Frontal cortex (tissue), 4 donors: ENCODE measurements at places on chromosomes 11 and 22. TPM values are rescaled to one million over a fixed set of nuclear protein-coding genes. Genes with fewer than 3 reads are reported as not detected.
A peak's percentile ranks its signal among the peaks of the same experiment; 100 is the strongest.

PCNX3 gene
- 7.7 TPM for total RNA-seq

DRD4 gene
- total RNA-seq: not detected

NLRX1 gene
- total RNA-seq: 2.0 TPM

OR5AP2 gene
- not detected for total RNA-seq

APBB1 gene
- 293 TPM for total RNA-seq

CCDC116 gene
- total RNA-seq: not detected

- no peak for DNase-seq
These were observed 53.7 kb downstream of the IGF2 start for GRCh38 chr11:2085251-2086066.

- no peak for DNase-seq
These were observed 114.9 kb upstream of the E2F8 start for GRCh38 chr11:19355601-19356000.

DNA sequence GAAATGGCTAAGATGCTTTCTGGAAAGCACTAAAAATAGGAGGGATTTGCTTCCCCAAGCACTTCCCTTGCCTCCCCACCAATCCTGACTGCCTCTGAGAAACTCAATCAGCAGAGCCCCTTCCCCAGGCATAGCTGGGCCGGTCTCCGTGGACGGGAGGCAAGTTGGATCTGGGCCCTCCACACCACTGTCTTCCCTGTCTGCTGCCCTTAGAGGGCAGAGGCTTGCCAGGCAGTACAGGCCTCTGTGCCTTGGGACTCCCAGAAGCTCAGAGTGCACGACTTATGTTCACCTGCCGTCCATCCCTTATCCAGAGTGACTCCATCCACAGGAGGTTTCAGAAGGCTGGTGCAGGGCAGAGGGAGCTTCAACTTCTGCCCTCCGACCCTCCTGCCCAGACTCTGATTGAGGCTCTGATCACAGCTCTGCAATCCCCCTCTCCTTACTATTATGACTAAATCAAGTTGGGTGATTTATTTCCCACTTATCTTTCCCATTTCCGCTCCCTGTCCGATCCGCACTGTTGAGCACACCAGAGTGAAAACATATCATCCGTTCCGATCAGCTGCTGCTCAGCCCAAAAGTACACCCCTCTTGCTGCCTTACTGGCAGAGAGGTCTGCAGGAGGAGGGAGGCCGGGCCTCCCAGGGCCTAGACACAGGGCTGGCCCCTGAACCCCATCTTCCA lies 71.8 kb downstream of the DSCAML1 start:
- DNase-seq: no peak

DNA sequence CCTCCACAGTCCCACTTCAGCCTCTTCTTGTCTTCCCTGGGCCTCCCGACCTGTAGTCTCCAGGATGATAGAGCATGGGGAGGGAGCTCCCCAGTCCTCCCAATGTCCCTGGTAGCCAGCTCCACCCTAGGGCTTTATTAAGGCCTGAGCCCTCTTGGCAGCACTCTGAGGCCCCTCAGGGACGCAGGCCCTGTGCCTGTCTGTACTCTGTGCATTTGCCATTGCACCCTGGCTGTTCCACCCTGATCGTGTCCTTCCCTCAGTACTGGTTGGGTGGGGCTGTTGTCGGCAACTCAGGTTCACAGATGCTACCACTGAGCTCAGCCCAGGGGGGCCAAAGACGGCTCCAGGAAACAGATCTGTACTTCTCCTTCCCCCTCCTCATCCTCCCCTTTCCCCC lies 7.2 kb downstream of the SSTR3 start:
- no peak for DNase-seq

DNA sequence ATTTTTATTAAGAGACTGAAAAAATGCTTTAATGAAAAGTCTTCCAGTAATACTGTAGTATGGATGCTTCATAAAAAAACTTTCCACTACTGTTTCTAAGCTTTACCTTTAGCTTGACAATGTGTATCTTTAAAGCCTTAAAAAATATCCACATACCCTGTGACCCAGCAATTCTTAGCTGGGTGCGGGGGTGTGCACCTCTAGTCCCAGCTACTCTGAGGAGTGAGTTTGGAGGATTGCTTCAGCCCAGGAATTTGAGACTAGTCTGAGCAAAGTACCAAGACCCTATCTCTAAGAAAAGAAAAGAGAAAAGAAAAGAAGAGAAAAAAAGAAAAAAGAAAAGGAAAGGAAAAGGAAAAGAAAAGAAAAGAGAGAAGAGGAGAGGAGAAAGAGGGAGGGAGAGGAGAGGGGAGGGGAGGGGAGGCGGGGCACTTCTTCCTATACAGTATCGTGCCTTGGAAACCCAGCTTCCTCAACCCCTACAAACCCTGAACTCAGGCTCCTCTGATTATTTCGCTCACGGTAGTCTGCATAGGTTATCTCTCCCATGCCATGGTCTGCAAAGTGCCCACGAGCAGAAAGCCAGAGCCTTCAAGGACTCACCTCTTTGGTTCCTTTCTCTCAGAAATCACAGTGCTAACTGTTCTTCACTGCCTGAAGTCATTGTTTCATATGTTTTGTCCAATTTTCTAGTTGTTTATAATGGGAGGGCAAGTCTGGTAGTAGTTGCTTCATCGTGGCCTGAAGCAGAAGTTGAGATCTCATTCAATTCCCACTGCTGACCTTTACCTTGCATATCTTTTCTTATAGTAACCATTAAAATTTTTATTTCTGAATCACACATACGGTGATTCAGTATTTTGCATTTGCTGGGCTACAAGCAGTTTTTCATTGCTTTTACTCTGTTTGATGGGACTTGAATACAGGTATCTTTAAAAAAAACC lies 82.2 kb downstream of the FAM83F start:
- DNase-seq: no peak

DNA sequence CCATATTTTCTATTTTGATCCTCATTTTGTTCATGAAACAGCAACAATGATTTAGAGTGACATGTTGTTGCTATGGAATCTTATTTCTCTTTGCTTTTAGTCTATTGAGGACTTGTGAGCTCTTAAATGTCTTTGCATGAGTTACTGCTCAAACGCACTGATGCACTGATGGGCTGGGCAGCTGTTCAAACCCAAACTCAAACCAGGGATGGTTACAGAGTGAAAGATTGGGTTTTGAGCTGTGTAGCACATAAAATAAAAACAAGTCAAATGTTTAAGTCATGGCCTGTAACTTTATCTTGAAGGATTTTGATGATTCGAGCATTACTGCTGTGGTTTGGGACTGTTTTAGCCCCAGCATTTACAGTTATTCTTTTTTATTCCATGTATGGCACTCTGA lies 20.1 kb upstream of the NCAM1 start:
- no peak for DNase-seq

DNA sequence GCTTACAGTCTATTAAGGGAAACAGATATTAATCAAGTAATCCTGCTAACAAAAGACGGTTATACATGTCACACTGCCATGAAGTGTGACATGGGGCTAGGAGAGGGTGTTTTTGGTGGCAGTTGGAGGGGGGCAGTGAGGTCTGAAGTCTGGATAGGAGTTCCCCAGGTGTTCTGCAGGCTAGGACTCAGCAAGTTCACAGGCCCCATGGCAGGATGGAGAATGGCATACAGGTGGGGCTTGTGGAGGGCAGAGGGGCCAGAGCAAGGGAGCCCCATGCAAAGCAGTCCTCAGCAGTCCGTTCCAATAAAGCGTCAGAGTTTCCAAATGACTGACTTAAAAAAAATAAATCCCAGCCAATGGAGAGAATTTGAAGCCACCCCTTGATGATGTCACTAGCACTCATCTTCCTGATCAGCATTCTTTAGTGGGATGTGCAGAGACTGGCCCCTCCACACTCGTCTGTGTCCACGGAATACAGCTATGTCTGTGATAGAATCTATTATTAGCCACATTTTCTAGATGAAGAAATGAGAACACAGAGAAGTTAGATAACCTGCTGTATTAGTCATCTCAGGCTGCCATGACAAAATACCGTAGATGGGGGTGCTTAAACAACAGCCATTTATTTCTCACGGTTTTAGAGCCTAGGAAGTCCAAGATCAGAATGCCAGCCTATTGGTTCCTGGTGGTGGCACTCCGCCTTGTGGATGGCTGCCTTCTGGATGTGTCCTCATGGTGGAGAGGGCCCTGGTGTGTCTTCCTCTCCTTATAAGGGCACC lies 32.6 kb downstream of the PRDM11 start:
- DNase-seq: no peak

DNA sequence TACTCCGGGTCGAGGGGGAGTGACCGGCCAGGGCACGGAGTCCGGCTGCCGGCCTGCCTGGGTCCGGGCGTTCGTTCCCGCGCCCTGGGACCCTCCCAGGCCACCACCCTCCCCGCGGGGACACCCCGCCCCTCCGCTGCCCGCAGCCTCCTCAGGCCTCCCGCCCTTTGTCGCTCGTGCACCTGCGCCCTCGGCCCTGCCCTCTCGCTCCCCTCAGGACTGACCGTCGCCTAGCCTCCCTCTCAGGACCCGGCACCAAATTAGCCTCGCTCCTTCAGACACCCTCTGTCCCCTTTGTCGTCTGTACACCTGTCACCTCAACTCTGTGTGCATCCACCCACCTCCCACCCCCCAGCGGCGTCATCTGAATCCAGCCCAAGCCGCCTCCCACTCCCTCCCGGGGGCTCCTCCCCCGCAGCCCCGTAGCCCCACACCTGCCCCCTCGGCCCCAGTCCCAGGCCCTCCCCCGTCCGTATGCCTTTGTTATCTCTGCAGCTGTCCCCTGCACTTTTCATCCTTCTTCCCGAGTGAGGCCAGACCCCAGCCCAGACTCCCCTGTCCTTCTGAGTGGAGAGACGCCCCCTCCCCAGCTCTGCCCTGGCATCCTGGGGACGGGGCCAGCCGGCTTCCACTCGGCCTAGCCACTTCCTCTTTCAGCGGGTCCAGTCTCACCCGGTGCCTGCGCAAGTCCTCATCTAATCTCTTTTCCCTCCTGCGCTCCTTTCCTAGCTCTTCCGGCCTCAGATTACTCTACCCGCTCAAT lies 643 bp downstream of the TIGD3 start:
- DNase-seq: peak; percentile 65

GRCh38 chr11:119340335-119341221 lies at the start of gene C1QTNF5:
Gene C1QTNF5, minus strand, starts transcription at chr11:119340883. Its CDS starts 486 bp downstream, at chr11:119340397.
- peak; percentile 76 for DNase-seq

GRCh38 chr11:127609025-127609773 lies 608.6 kb upstream of the KIRREL3 start:
- DNase-seq: no peak

DNA sequence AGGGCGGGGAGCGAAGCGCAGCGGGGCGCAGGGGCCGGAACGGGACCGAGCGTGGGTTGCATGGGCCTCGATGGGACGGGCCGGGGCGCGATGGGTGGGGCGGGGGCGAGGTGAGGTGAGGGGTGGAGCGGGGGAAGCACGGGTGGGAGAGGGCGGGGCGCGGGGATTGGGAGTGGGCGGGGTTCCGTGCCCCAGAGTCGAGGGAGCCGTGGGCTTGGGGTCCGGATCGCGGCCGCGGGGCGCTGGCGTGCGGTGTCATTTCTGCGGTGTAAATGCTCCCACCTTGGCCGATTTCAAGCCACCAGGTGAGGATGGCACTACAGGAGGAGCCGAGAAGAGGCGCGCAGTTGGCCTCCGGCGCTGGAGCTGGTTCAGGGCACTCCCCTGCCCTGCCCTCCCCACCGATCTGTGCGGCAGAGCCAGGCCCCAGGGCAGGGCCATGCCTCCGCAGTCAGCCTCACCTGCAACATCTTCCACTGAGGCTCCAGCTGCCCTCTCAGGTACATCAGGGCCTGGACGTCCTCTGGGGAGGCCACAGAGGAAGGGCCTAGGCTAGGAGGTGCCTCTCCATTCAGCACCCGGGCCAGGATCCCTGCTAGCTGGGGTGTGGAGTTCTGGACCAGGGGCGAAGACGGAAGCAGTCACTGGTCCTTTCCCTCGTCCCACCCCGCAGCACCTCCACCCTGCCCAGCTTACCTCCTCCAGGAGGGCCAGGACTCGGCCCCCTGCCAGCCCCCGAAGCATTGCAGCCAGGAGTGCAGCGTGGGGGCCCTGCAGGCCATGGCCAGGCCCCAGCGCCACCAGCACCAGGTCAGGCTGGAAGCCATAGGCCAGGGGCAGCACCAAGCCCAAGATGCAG lies 620 bp upstream of the TUBGCP6 start:
- DNase-seq: no peak

DNA sequence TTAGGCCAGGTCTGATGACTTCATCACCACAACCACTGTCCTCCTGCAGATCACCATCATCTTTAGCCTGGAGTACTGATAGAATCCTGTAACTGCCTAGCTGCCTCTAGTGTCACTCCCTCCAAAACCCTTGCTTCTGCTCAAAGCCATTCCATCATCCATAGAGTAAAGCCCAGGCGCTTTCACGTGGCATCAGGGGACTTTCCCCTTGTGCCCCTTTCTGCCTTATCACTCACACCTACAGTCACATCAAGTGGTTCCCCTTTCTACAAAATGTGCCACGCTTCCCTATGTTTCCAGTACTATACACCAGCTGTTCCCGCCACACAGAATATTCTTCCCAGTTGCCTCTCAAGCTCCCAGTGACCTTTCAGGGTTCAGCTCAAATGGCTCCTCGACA lies 75.9 kb downstream of the MN1 start:
- DNase-seq: no peak

GRCh38 chr11:74641289-74641688 lies 48.9 kb downstream of the POLD3 start:
- no peak for DNase-seq

DNA sequence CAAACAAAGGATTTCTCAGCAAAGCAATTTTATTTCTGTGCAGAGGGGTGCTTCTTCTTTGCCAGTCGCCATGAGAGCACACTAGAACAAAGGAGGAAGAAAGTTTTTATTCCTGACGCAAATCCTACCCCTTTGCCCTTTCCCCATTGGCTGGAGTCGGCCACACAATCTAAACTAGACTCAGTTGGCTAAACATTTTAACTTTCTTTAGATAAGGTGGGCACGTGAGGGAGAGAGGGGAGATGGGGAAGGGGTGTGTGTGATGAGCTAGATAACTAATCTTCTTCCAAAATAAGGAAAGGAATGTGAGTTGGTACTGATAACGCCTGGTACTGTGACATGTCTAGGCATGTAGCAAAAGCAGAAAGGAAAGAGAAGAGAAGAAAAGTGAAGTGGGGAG lies 626 bp downstream of the TRIM22 start:
- no peak for DNase-seq

- no peak for DNase-seq
These were observed 552.8 kb upstream of the CHORDC1 start for GRCh38 chr11:90775567-90776165.

- DNase-seq: no peak
These were observed 176.5 kb upstream of the TTC12 start for GRCh38 chr11:113137713-113138529.

DNA sequence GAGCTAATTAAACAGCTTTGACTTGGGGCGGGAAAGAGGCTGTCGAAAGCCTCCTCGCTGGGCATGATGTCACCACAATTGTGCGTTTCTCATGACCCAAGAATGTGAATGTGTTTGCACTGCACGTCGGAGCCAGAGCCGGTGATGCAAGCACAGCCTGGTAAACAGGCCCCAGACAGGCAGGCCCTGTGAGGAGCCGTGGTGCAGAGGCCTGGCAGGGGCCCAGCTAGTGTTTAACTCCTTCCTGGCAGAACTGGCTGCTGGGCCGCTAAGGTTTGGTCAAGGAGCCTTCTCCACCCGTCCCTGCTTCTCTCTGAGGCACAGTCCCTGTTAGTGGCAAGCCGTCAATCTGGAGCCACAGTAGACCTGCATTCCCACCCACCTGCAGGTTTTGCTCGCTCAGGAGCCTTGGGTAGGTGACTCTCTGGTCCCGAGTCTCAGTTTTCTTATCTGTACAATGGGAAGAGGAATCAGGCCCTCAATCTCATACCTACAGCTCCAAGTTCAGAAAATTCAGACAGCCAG lies 25.4 kb upstream of the SMTN start:
- no peak for DNase-seq
